ENCODE measurements at places on chromosomes 12 and 14. TPM values are rescaled to one million over a fixed set of nuclear protein-coding genes. Genes with fewer than 3 reads are reported as not detected.

DNA sequence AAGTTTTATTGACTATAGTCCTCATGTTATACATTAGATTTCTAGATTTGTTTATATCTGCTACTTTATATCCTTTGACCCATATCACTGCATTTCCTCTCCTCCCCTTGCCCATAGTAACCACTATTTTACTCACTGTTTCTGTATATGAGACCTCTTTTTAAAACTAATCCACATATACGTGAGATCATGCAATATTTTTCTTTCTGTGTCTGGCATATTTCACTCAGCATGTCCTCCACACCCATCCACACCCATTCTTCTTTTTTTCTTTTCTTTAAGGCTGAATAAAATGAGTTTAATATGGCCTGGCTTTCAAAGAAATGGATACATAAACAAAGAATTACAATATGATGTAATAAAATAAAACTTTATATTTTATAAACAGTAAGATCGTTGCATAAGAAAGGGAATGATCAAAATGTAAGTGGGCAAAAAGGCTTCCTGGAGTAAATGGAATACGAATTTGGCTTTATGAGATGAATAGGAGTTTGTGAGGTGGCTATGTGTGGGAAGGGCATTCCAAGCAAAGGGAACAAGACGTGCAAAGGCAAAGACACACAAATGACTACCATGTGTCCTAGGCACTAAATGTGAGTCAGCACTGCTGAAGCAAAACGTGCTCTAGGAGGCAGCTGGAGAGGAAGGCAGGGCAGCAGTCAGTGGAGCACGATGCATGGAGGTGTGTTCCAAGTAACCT, 53.2 kb upstream of the HIF1A start:
- DNase-seq, result no peak

DNA sequence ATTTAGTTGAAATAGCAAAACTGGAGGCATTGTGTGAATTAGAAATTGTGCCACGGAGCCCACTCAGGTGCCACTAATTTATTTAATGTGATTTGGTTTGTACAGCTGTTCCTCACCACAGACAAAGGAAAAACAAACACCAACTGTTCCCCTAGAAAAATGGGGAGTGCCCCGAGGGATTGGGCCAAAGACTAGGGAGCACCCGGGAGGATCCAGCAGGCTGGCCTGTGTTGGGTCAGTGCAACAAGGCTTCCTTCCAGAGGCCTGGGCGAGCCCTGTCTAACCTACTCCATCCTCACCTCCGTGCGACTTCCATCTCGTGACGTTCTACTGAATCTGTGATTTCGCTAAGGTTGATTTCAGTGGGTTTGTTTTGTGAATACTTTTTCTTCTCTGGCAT, 206.2 kb downstream of the CHST11 start:
- no peak for DNase-seq

DNA sequence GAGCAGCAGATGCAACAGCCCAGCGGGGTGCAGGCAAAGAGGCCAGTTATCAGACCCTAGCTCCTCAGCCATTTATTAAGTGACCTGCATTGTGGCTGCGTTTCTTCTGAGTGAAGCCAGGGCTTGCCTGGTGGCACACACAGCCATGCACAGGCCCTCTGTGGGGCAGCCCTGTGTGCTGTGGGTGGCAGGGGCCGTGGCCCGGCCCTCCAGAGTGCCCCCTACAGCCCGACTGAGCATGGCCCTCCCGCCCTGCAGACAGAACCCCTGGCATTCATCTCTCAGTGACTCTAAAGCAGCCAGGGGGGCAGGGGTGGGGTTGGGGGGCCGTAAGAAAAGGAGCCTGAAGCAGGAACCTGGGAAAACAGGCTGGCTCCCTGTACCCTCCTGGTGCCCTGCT, 226.0 kb upstream of the PWP1 start:
- DNase-seq, result no peak

GRCh38 chr12:7129287-7129871, 690 bp upstream of the RBP5 start:
- peak; percentile 57 for DNase-seq

The SNX6 gene
- 78.9 TPM for total RNA-seq

The TEX52 gene
- total RNA-seq, result 0.41 TPM

The OR10G3 gene
- not detected for total RNA-seq

- DNase-seq, result no peak
These were observed 72.3 kb downstream of the CMAS start for GRCh38 chr12:22118238-22118790.

DNA sequence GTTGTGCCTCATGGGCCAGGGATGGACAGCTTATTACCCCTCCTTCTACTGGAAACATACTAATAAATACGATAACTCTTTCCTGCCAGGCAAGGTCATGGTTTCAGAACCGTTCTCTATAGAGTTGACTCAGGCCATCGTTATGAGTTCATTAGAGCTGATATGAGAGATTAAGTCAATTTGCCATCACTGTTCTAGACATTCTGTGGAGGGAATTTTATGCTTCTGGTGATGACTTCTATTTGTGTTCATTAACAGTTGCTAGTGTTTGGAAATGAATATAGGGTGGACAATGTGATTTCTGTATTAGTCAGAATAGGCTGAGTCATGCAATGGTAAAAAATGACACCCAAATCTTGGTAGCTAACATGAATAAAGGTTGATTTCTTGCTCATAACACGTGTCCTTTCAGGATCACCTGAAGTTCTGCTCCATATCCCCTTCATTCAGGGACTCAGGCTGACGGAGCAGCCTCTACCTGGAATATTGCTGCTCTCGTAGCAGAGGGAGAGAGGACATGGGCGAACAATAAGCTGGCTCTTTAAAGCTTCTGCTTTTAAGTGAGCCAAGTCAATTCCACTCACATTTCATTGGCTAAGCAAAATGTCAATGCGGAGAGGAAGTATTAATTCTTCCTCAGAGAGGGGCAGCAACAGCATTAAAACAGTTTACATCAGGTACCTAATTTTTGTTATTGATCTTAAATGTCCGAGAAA, 18.5 kb upstream of the TBPL2 start:
- no peak for DNase-seq

GRCh38 chr14:103904493-103905107, 23.7 kb upstream of the TDRD9 start:
- DNase-seq, result no peak

- DNase-seq, result no peak
These were observed 63.4 kb upstream of the GPATCH2L start for GRCh38 chr14:76088326-76088725.

The BATF gene
- not detected for total RNA-seq

The MGP gene
- total RNA-seq, result not detected

DNA sequence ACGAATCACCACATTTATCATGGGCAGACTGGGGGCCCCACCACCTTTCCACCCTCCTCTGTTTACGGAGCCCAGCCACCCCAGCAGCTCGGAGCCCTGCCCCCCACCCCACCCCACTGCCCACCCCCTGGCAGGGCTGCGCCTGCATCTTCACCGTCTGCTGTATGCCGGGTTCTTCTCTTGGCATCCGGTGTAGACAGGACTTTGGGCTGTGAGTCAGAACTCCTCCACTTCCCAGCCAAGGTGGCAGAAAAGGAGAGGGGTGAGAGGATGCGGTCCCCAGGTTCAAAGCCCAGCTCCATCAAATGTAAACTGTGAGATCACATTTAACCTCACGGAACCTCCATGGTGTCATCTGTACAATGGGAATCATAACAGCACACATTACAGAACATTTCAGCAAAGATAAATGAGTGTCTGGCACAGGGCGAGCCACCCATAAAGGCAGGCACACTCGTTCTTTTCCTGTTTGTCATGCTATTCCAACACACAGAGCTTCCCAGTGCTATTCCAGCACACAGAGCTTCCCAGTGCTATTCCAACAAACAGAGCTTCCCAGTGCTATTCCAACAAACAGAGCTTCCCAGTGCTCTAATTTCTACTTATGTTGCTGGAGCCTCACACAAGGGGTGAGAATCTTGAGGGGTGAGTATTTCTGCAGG, 292.7 kb upstream of the RTL1 start:
- no peak for DNase-seq

The DDIT3 gene
- total RNA-seq, result 31.6 TPM

- DNase-seq, result peak; percentile 42
These were observed 332.0 kb downstream of the MED13L start for GRCh38 chr12:115945491-115945885.

DNA sequence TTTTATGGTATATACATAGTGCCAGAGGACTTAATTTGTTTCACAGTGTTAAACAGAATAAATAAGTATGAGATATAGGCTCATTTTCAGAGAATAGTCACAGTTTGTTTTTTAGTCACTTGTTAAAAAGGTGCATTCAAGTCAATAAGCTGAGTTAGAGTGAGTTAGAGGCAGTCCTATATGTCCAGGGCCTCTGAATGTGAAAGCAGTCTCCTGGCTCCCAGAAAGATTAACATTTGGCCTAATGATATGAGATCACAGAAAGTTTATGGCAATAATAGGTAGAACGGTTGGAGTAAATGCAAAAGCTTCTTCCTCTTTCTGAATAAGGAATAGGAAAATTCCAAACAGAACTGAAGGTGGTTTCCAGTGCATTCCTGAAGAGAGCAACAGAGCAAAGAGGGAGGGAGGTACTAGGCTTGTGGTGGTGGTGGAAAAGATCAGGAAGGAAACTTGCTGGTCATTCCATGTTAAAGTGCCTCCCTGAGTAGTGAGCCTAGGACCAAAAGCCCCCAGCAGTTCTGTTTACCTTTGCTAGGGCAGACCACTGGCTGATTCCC, 54.4 kb downstream of the SLC38A4 start:
- DNase-seq, result peak; percentile 52

The ADAM21 gene
- not detected for total RNA-seq

The SYCP3 gene
- not detected for total RNA-seq

GRCh38 chr12:23464241-23464812, 485.1 kb downstream of the SOX5 start:
- no peak for DNase-seq

The CLEC2B gene
- total RNA-seq, result not detected

- DNase-seq, result no peak
These were observed 157.7 kb downstream of the TTC7B start for GRCh38 chr14:90658541-90658967.

- peak; percentile 58 for DNase-seq
These were observed 6.1 kb upstream of the PSMA3 start for GRCh38 chr14:58238252-58239243.

DNA sequence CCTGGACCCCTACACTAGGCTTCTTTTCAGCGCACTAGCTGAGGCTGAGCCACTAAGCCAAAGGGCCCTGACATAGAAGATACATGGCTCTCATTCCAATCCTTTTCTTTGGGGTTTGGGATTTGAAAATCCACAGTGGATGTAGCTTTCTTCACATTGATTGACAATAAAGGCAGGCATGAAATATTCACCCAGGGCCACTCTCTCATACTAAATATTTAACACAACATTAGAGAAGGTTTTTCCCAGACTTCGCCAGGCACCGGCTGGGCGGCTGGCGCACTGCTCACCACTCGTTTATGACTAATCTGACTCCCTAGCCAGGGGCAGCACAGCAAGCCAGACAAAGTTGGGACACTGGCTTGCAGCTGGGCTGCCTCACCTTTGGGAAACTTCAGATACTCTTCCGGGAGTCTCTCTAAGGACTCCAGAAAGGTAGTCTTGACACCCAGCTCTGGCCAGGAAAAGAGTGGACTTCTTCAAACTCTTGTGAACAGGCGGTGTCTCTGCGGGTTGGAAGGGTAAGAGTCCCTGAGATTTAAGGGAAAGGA, 699 bp upstream of the HOXC11 start:
- DNase-seq, result no peak

DNA sequence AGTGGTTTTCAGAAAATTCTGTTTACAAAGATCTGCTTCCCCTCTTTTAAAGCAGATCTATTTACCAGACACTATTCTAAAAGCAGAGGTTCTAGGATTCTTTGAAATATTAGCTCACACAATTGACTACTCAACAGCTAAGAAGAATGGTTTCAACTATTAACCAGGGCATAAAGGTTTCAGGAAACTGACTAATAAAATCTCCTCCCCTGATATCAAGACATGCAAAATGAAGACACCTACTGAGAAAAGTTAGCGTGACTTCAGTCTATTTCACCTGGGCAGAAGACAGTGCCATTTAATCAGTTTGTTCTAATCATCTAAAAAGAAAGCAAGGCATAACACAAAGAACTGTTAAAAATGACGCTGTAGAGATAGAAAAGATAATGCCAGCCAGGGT, 22.2 kb downstream of the DAD1 start:
- no peak for DNase-seq

The ACRBP gene
- total RNA-seq, result 3.8 TPM

DNA sequence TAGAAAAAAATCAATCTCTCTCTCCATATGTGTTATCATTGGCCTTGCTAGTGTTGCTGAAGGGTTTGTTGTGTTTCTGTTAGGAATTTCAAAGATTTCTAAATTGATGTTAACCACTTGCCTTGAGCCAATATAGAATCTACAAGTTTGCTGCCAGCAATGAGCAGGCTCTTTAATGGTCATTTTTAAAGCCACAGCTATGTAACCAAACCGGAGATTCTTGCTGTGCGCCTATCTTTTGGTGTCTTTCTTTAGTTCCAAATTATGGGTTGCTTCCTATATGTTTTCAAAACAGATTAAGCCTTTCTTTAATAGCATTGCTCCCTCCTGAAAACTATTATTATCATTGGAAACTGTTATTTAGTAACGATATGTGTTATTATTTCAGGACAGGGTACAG, 545.7 kb downstream of the DIO2 start:
- DNase-seq, result no peak

- no peak for DNase-seq
These were observed 16.3 kb upstream of the MDM1 start for GRCh38 chr12:68348419-68348818.

The NEUROD4 gene
- not detected for total RNA-seq

Data from endodermal cell (in vitro differentiated cells).